Fibroblast of lung (primary cell): ENCODE measurements at places on chromosomes 7 and 10. TPM values are rescaled to one million over a fixed set of nuclear protein-coding genes. Genes with fewer than 3 reads are reported as not detected.

The PYROXD2 gene
- 12.8 and 16.0 TPM in 2 replicates for total RNA-seq

GRCh38 chr7:132082394-132082793 is 493.9 kb downstream of the PLXNA4 start:
- DNase-seq = no peak

DNA sequence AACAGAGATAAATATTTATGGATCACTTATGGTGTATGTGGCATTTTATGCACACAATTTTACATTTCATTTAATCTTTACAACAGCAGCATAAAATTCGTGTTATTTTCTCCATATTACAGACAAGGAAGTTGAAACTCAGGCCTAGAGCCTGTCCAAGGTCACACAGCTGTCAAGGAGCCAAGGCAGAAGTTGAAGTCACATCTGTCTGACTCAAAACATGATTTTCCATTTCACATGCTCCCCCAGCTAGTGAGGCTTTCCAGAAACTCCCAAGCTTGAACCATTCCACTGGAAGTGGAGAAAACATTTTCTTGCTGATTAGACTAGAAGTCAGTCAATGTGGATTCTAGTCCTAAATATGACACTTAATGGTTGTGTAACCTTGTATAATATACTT is 110.5 kb downstream of the HECTD2 start:
- DNase-seq = no peak

DNA sequence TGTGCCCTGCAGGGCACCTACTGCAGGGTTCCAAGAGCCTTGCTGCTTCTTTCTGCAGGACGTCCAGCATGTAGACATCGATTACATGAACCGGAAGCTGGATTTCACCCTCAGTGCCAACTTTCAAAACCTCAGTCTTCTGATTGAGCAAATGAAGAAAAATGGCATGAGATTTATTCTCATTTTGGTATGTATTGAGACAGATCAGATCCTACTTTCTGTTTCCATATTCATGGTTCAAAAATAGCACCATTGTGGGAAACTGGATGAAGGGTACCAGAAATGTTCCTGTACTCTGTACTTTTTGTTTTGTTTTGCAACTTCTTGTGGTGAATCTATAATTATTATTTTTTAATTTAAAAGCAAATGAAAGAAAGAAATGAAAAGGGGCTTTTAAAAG is 64.1 kb downstream of the MGAM2 start:
- no peak for DNase-seq

The RBM20 gene
- total RNA-seq = under 0.01 TPM in 2 replicates

- no peak for DNase-seq
These were observed 111.6 kb downstream of the ACTR3B start for GRCh38 chr7:152871005-152871677.

DNA sequence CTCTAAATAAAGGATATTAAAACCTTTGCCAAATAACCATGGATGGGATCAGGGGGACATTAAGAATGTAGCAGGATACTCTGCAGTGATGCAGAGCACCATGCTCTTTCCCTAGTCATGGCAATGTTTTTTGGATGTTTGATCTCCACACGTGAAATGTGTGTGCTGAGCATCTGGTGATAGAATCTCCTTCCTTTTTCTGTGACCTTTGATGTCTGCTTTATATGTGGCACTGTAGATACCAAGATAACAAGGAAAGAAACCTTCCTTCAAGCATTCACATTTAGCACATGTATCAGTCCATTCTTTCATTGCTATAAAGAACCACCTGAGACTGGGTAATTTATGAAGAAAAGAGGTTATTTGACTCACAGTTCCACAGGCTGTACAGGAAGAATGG is 87.7 kb upstream of the CYP2C9 start:
- DNase-seq = no peak

The LRRC4 gene
- 0.26 and 0.33 TPM in 2 replicates for total RNA-seq

DNA sequence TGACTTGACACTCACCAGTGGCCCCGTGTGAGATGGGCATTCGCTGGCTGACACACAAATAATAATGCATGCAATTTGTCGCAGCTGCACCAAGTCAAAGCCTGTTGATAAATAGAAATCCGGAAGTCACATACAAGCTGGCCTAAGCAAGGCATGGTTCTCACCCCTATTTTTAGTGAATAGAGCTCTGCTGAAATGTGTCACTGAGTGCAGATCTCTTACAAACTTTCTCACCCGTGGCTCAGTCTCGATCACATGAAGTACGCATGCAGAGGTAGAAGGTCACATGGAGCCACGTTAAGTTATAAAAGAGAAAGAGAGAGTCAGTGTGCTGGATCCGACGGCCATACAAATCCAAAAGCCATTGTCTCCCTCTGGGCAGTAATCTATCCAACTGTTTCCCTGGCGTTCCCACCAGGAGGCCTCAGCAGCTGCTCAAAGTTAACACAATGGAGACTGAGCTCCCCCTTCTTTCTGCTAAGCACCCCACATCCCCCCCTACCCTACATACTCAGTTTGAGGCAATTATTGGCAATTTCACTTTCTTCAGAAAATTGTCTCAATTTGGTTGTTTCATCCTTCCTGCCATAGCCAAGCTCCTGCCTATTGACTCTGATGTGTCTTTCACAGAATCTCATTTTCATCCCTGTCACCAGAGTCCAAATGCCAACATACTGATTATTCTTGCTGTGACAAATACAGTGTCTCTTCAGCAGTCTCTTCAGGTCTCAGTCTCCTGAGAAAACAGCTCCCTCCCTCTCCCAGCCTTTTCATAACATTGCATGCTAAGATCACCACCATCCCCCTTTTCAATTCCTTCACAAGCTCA is 473.3 kb upstream of the NRP1 start:
- no peak for DNase-seq

The PCLO gene
- total RNA-seq = 0.17 TPM in 1 of 2 replicates, not detected in the other

- DNase-seq = peak; percentile 69
These were observed 99.9 kb upstream of the AKR1E2 start for GRCh38 chr10:4725917-4726606.

The CUX1 gene
- total RNA-seq = 36.0 and 38.1 TPM in 2 replicates

The IRF5 gene
- total RNA-seq = 0.33 TPM in 1 of 2 replicates, not detected in the other

The INPP5A gene
- 21.1 and 24.6 TPM in 2 replicates for total RNA-seq

- no peak for DNase-seq
These were observed 59.8 kb upstream of the SMNDC1 start for GRCh38 chr10:110364531-110364937.

DNA sequence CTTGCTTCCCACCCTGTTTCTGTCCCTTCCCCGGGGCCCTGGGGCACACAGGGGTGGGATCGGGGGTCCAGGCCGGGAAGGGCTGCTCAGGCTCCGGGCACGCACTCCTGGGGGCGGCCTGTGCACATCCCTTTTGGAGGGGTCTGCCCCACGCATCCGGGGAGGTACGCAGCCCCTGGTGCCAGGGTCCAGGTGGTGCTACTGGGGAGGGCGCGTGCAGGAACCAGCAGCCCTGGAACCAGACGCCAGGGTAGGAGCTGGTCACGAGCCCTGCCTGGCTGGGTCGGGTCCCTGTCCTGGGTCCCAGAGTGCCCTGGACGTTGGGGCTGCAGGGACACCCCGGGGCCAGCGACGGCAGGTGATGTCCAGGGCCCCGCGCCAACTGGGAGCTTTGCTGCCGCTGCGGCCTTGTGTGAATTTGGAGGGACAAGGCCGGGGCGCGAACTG is 53.4 kb downstream of the GLRX3 start:
- DNase-seq = no peak

The CDC14C gene
- under 0.01 and 0.17 TPM in 2 replicates for total RNA-seq

- DNase-seq = no peak
These were observed 41.8 kb downstream of the VIPR2 start for GRCh38 chr7:159102681-159103381.

The LIPF gene
- not detected in 2 replicates for total RNA-seq
